ENCODE measurements at places on chromosomes 16 and 17. TPM values are rescaled to one million over a fixed set of nuclear protein-coding genes. Genes with fewer than 3 reads are reported as not detected.

GRCh38 chr17:44061446-44061845 is 5.0 kb downstream of the LSM12 start:
- H3K27ac ChIP-seq, result no peak overlapping the region
- peaks cover 22% of the 10 kb centered on the region for H3K4me1 ChIP-seq
- DNase-seq, result no peak
- H3K27me3 ChIP-seq, result no peaks in the 10 kb centered on the region

GRCh38 chr17:32741381-32741780 is 135.5 kb downstream of the MYO1D start:
- no peak for DNase-seq
- no peaks in the 10 kb centered on the region for H3K4me1 ChIP-seq
- no peak overlapping the region for H3K4me3 ChIP-seq
- no peak overlapping the region for H3K27ac ChIP-seq

DNA sequence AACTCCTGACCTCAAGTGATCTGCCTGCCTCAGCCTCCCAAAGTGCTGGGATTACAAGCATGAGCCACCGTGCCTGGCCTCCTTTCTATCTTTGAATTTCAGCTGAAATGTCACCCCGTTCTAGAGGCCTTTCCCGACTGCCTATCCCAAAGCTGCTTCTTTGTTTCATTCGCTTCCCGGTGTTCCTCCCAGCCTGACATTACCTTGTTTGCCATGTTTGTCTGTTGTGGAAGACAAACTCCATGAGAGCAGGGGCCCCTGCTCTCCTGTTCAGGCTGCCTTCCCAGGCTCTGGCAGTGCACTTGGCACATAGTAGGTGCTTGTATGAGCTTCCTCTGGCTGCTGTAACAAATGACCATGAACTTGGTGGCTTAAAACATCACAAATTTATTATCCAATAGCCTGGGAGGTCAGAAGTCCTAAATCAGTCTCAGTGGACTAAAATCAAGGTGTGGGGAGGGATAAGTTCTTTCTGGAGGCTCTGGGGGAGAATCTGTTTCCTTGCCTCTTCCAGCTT is 2.6 kb upstream of the CCL22 start:
- no peaks in the 10 kb centered on the region for H3K4me1 ChIP-seq
- no peaks in the 10 kb centered on the region for H3K27me3 ChIP-seq
- no peak for DNase-seq
- H3K27ac ChIP-seq, result no peak overlapping the region
- no peaks in the 10 kb centered on the region for H3K36me3 ChIP-seq
- H3K4me3 ChIP-seq, result no peak overlapping the region

- H3K4me3 ChIP-seq, result no peak overlapping the region
- DNase-seq, result no peak
- H3K27me3 ChIP-seq, result no peaks in the 10 kb centered on the region
- peaks cover 2% of the 10 kb centered on the region for H3K4me1 ChIP-seq
- peaks cover 21% of the 10 kb centered on the region for H3K36me3 ChIP-seq
Observed at GRCh38 chr17:31900877-31901276, 631 bp downstream of the UTP6 start.

- no peak overlapping the region for H3K4me3 ChIP-seq
- no peaks in the 10 kb centered on the region for H3K36me3 ChIP-seq
- peaks cover 23% of the 10 kb centered on the region for H3K4me1 ChIP-seq
- no peak for DNase-seq
- H3K27me3 ChIP-seq, result no peaks in the 10 kb centered on the region
Observed at GRCh38 chr16:46748775-46749705, 896 bp upstream of the MYLK3 start.

DNA sequence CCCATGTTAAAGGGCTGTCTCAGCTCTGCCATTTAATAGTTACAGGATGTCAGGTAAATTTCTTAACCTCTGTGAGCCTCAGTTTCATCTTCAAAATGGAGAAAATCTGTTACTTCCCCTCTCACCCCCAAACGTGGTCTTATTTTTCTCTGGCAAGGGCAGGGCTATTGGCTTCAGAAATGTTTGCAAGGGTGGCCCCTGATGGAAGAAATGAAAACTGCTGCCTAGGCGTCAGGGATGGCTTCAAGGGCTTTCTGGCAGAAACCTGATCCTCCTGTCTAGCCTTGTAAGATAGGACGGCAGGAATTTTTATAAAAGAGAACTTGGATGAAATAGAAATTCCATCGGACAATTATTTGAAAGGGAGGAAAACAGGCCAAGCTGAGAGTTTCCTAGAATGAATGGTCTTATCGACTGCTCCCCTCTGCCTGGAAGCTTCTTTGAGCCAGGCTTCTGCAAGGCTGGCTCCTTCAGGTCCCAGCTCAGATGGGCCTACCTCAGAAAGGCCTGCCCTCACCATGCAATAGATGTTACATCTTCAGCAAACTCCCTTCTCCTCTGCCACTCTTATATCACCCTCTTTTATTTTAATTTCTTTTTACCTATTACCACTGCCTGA is 43.0 kb upstream of the TANGO6 start:
- peaks cover 36% of the 10 kb centered on the region for H3K36me3 ChIP-seq
- DNase-seq, result peak; percentile 79
- H3K4me3 ChIP-seq, result no peak overlapping the region
- H3K4me1 ChIP-seq, result peaks cover 35% of the 10 kb centered on the region
- H3K27ac ChIP-seq, result 0 out of 2 replicates have a peak overlapping the region, but pooled peaks have one; percentile 11

DNA sequence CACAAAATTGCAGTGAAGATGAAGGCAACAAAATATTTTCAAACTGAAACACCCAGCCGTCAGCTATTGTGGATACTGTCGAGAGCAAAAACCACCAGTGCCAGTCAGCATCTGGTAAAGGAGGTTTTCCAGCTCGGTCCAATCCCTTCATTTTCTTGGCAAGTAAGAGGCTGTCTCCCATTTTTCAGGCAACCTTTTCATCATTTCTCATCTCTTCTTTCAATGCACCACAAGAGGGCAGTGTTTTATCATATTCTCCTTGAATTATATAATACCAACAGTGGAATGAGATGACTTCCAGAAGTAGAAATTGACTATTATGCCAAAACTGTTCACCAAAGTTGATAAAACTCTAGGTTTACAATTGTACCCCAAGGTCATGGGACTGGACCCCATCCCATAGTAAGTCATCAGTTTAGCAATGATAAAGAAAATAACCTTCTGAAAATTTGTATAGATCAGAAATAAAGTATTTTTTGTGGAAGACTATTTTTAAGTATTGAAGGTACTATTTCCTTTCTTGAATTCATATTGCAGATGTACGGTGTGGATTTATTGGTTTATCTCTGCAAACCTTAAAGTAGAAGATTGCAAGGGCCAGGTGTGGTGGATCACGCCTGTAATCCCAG is 16.8 kb downstream of the NQO1 start:
- no peaks in the 10 kb centered on the region for H3K36me3 ChIP-seq
- H3K4me1 ChIP-seq, result 0 out of 2 replicates have a peak, but pooled peaks cover 6% of the 10 kb centered on the region
- no peaks in the 10 kb centered on the region for H3K27me3 ChIP-seq

DNA sequence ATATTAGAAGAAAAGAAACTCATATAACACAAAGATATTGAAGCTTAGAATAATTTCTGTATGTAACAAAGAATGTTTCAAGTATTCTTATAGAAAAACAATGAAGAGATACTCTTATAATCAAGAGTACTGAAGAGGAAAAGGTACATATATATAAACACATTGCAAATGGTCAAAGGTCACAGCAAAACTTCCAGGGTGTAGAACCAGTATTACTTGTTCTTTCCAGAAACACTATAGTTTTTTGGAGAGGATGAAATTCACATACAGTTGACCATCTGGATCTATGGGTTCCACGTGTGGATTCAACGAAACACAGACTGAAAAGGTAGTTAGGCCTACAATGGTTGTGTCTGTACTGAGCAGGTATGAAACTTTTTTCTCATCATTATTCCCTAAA is 22.6 kb downstream of the PRPSAP1 start:
- H3K36me3 ChIP-seq, result peaks cover 34% of the 10 kb centered on the region
- peaks cover 6% of the 10 kb centered on the region for H3K4me1 ChIP-seq
- no peak for DNase-seq
- H3K4me3 ChIP-seq, result no peak overlapping the region
- no peaks in the 10 kb centered on the region for H3K27me3 ChIP-seq
- no peak overlapping the region for H3K27ac ChIP-seq

DNA sequence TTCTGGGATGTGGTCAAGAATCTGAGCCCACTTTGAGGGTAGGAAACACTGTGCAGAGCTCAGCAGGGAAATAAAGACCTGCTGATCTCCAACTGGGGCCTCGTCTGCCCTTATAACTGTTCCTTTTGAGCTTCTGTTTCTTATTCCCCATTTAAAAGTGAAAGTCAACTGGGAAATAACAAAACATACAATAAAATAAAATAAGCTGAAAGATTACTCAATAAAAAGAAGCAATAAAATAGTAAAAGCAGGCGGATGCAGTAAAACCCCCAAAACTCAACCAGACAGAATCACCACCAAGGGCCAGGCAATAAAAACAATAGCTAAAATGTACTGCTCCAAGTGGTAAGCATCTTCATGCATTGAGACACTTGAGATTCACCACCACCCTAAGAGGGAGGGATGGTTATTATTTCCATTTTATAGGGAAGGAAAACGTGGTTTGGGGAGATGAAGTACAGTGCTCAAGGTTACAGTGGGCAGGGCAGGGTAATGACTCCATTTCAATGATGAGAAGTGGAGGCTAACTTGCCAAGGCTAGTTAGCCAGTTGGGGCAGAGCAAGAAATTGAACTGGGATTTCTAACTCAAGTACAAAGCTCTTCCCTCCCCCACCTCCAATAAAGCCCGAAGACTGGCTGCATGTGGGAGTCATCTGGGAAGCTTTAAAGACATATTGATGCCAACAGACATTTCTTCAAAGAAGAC is 6.4 kb upstream of the SPACA3 start:
- no peak for DNase-seq
- no peak overlapping the region for H3K4me3 ChIP-seq
- H3K4me1 ChIP-seq, result no peaks in the 10 kb centered on the region
- H3K27me3 ChIP-seq, result peaks cover 49% of the 10 kb centered on the region
- H3K36me3 ChIP-seq, result peaks cover 37% of the 10 kb centered on the region

DNA sequence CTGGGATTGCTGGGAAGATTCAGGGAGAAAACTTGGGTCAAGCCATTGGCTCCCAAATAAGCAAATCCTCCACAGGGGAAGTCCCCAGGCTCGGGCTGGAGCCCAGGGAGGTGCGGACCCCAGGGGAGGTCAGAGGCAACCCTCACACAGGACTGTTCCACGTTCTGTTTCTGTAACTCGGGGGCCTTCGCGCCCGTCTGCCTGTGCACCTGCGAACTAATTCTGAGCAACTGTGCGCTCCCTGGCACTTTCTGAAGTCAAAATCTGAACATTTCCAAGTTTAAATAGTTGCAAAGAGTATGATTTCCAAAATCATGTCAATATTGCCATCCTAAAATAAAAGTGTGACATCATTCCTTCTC is 16.8 kb downstream of the TIMM22 start:
- H3K4me3 ChIP-seq, result no peak overlapping the region
- H3K36me3 ChIP-seq, result no peaks in the 10 kb centered on the region
- no peak for DNase-seq
- H3K4me1 ChIP-seq, result no peaks in the 10 kb centered on the region

- H3K4me1 ChIP-seq, result peaks cover 10% of the 10 kb centered on the region
- H3K36me3 ChIP-seq, result no peaks in the 10 kb centered on the region
- no peak overlapping the region for H3K4me3 ChIP-seq
- H3K27ac ChIP-seq, result no peak overlapping the region
- DNase-seq, result no peak
Observed at GRCh38 chr16:48970216-48970615, 311.4 kb downstream of the CBLN1 start.

GRCh38 chr17:10171122-10171571 is 27.3 kb downstream of the GAS7 start:
- no peak for DNase-seq
- peak overlapping the region; percentile 34 for H3K27ac ChIP-seq
- H3K36me3 ChIP-seq, result peaks cover 4% of the 10 kb centered on the region
- H3K4me1 ChIP-seq, result peaks cover 18% of the 10 kb centered on the region
- H3K27me3 ChIP-seq, result no peaks in the 10 kb centered on the region
- H3K4me3 ChIP-seq, result no peak overlapping the region

Gene TPSG1
- total RNA-seq, result not detected

Gene PRSS27
- 5.4 TPM for total RNA-seq

Gene CCL13
- not detected for total RNA-seq

Gene GUCY2D
- total RNA-seq, result 1.1 TPM

All from WTC11 (cell line).